ENCODE measurements at places on chromosomes 12 and 14. TPM values are rescaled to one million over a fixed set of nuclear protein-coding genes. Genes with fewer than 3 reads are reported as not detected.

WSCD2 gene
- not detected for total RNA-seq

NPFF gene
- not detected for total RNA-seq

DLGAP5 gene
- 38.1 TPM for total RNA-seq

SLC2A14 gene
- not detected for total RNA-seq

TSPAN19 gene
- not detected for total RNA-seq

NUP37 gene
- 74.8 TPM for total RNA-seq

CLEC2A gene
- not detected for total RNA-seq

NGB gene
- total RNA-seq = not detected

GUCY2C gene
- total RNA-seq = 0.06 TPM

LRP6 gene
- total RNA-seq = 22.0 TPM

PLEKHG7 gene
- not detected for total RNA-seq

GPD1 gene
- 0.39 TPM for total RNA-seq

TRIM9 gene
- 10.1 TPM for total RNA-seq

POTEG gene
- total RNA-seq = not detected

ERC1 gene
- total RNA-seq = 18.4 TPM

KRT72 gene
- total RNA-seq = not detected

FLVCR2 gene
- 3.1 TPM for total RNA-seq

DEGS2 gene
- total RNA-seq = 2.4 TPM

ANKRD13A gene
- total RNA-seq = 16.2 TPM

B4GALNT3 gene
- 1.0 TPM for total RNA-seq

OR4E2 gene
- total RNA-seq = not detected

LHX5 gene
- total RNA-seq = not detected

KLRC1 gene
- not detected for total RNA-seq

CAPRIN2 gene
- 25.5 TPM for total RNA-seq

MYRFL gene
- not detected for total RNA-seq

SART3 gene
- 41.9 TPM for total RNA-seq

INHBE gene
- 0.20 TPM for total RNA-seq

STYK1 gene
- 0.28 TPM for total RNA-seq

PZP gene
- total RNA-seq = not detected

ADAM21 gene
- total RNA-seq = not detected

ESYT1 gene
- 66.7 TPM for total RNA-seq

FSCB gene
- total RNA-seq = not detected

RNF212B gene
- total RNA-seq = not detected

IGFBP6 gene
- total RNA-seq = 240 TPM

CSAD gene
- 4.8 TPM for total RNA-seq

SMIM41 gene
- total RNA-seq = not detected

Data from A549 treated with DMSO at 1 μM for 4 hours (cell line).